ENCODE measurements at places on chromosomes 12 and 14.

GRCh38 chr14:100416921-100417860, 94.1 kb downstream of the SLC25A47 start:
- peak; percentile 84 for DNase-seq

DNA sequence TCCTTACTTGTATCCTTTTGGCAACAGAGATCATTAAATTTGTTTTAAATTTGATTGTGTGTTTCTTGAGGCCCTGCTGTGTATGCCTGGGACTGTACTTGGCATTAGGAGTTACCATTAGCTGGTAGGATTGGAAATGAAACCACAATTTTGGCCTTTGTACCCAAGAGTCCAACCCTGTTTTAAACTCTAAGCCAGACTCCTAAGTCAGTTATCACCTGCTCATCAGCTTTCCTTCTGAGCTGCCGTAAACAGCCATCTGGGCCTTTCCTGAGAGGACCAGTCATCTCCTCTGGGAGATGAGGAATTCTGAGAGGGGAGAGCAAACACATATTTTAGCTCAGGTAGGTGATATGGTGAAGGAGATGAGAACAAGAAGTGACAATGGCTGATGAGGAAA, 74.3 kb upstream of the SRSF5 start:
- DNase-seq, result no peak

DNA sequence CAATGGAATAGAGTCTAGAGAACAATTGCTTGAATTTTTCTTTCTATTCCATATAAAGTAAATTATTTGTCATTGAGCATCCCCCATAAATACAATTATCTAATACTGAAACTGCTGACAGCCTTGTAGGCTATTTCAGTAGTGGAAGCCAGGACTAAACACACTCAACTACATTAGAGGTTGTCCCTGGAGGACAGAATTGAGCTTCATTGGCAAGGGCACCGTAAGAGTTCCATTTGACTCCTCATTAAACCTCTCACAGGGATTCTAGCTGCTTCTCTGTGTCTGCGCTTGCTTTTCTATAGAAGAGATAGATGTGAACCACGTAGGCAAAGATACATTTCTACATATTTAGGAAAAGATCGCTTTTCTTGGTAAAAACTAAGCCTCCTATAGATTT, 3.5 kb upstream of the PTPRO start:
- no peak for DNase-seq

DNA sequence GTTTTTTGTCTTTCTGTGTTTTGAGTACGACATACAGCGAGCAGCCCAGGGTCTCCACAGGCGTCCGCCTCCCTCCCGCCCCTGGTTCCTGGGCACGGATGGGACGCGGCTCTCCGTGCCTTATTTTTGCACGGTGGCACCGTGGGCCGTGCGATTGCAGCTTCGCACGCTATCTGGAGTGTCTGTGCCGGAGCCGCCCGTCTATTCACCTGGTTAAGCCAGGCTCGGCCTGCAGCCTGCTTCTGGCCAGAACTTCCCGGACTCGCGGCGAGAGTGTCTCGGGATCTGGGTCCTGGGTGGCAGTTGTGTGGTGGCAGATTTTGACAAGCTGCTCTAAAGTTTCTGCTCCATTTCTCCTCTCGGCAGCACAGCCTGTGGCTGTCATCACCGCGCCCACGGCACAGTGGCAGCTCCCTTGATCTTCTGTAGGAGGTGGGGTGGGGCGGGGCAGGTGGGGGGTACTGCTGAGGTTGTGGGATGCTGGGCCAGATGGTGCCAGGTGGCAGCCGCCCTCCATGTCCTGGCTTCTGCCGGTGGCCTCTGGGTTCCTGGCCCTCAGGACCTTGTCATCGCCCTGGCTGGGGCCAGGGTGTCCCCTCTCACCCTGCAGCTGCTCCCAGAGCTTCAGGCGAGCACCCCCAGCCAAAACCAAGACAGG, 2.9 kb downstream of the MMP17 start:
- no peak for DNase-seq

DNA sequence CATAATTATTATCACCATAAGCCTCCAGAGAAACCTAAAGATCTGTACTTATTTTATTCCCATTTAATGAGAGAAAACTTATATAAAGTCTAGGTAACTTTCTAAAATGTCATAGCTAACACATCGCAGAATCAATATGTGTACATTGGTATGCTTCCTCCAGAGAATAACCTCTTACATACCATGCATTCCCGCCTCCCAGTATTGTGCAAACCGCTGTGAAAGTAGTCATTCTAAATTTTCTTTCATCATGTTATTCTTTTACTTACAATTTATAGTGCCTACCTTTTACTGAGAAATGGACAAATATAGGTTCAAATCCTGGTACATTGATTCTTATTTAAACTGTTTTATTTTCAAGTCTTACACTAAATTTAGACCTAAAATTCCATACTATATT, 463.4 kb downstream of the LRFN5 start:
- no peak for DNase-seq

GRCh38 chr12:65853489-65854157, 29.3 kb downstream of the HMGA2 start:
- no peak for DNase-seq

- DNase-seq, result no peak
Measured at GRCh38 chr12:5037795-5038357, 5.8 kb upstream of the KCNA5 start.

DNA sequence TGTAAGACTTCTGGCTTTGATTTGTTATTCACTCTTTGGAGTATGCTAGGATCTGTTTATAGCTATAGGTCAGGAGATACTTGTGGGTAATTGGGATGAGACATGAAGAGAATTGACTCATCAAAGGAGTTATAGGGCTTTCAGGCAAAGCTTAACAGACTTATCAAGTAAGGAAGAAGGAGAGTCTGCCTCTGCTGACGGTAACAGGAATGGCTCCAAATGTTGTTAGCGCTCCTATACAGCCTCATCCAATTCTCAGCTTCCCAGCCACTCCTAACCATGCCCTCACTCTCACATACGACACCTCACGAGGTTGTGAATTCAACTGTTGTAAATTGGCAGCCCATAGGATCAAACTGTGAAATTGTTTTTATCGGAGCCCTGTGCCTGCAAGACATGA, 140.5 kb downstream of the KCNA5 start:
- no peak for DNase-seq

DNA sequence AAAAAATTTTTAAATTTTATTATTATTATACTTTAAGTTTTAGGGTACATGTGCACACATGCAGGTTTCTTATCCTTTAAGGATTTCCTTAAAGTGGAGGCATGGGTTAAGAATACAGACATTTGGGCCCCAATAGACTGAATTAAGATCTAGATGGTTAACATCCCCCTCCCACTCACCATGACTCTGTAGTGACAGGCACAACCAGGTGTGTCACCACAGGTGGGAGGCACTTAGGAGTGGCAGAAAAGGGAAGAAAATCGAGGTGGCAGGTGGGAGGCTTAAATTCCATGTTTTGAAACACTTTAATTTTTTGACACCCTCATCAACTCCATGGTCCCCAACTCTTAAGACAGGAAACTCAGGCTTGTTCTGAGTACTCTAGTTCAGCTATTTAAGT, 37.6 kb upstream of the GRIP1 start:
- DNase-seq, result no peak

DNA sequence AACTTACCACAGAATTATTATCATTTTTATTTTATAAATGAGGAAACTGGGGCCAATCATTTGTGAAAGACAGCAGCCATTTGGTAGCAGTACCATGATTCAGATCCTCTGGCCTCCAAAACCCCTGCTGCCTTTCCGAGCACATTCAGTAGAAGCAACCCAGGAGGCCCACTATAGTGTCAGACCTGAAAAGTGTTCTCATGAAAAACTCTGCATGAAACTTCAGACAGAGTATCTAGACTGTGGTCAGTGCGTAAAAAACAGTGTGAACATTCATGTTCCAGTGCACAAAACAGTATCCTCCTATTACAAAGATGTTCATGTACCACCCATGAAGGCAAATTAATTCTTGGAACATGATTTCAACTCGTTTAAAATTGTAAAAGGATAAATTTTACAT, 112.0 kb downstream of the EPS8 start:
- peak; percentile 63 for DNase-seq

- DNase-seq, result no peak
Measured at GRCh38 chr12:103679421-103680170, 92.5 kb downstream of the STAB2 start.

- DNase-seq, result no peak
Measured at GRCh38 chr14:47390831-47391504, 284.4 kb downstream of the MDGA2 start.

DNA sequence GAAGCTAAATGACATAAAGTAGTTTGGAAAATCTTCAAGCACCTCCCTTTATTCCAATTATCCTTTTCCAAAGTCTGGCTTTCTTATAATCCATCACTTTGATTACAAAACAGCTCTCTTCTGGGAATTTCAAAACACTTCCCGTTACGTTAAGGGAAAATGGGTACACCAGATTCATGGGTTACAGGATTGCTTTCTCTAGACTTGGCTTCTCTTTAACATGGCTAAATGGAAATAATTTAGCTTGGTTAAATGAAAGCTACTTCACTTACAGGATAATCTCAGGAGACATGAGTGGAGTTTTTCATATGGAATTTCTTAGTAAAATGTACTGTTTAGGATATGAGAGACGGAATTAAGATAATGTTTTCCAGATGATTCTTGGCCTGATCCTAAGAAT, 14.7 kb downstream of the GSTZ1 start:
- DNase-seq, result no peak

DNA sequence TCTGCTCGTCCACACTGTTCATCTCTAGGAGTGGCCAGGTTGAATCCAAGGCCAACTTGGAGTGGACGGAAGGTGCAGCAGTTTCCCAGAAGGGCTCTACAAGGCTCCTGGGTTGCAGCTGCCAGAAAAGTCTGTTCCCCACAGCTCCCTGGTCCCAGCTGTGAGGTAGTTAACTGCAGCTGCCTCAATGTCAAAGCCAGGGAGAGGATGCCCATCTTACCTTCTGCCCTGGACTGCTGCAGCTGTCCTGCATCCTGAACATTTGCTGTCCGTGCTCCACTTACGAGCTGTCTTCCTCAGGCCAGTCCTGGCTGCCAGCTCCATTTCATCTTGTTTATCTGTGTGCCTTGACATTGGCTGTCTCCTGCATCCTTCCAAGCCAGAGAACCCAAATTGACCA, 227.3 kb downstream of the SLC41A2 start:
- DNase-seq, result no peak

GRCh38 chr14:101400830-101401229, 160.5 kb upstream of the DIO3 start:
- no peak for DNase-seq

DNA sequence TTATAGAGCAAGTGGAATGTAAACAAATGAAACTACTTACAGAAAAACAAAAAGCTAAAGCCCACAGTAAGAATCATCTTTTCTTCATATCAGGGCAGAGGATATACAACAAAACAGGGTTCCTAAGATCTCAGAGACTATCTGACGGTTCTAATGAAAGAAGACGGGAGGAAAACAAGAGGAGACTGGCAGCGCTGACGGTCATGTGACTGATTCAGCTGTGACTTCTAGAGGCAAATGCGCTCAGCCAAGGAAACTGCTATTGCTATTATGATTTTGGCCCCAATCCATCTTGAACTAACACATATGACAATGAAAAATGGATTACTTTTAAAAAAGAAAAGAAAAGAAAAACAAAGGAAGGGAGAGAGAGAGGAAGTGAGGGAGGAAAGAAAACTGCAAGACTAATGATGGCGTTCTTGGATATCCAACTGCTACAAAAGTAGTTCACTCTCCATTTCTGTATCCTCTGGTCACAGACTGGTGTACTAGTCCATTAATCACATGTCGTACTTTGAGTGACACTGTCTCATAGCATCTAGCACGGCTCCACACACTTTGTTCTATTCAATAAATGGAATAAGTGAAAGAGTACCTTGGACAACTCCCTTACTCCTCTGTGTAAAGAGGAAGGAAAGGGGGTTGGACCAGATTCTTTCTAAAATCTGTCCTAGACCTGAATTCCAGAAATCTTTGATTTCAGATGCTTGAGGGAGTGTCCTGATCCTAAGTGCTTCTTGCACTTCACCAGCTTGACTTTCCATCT, 119.3 kb downstream of the DAD1 start:
- no peak for DNase-seq

GRCh38 chr12:107127482-107128430, 34.4 kb upstream of the CRY1 start:
- DNase-seq, result no peak

GRCh38 chr12:11863478-11863906, 207.2 kb upstream of the BCL2L14 start:
- no peak for DNase-seq

DNA sequence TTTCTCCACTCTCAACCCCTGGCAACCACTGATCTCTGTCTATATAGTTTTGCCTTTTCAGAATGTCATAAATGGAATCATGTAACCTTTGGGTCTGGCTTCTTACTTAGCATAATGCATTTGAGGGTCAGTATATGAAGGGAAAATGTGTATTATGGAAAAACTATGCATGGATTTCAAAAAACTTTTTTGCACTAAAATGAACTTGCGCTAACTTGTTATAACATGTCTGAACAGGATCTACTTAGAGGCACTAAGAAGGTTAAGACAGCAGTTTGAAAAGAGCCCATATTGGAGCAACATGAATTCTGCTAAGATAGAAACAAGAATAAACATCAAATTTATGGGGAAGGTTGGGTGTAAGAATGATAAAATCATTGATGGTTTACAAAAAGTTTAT, 29.1 kb downstream of the SLC39A9 start:
- no peak for DNase-seq

GRCh38 chr12:8047842-8048241, 15.3 kb downstream of the FOXJ2 start:
- DNase-seq, result no peak

GRCh38 chr12:46549527-46550265, 177.1 kb upstream of the SLC38A2 start:
- DNase-seq, result no peak

DNA sequence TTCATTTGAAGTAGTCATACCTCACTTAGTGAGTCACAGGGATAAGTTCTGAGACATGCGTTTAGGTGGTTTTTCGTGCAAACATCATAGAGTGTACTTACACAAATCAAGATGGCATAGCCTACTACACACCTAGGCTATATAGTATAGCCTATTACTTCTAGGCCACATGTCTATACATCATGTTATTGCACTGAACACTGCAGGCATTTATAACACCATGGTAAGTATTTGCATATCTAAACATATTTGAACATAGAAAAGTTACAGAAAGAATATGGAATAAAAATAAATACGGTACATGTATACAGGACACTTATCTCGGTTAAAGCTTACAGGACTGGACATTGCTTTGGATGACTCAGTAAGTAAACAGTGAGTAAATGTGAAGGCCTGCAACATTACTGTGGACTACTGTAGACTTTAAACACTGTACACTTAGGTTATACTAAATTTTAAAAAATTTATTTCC, 670.6 kb downstream of the SLC16A7 start:
- peak; percentile 13 for DNase-seq

DNA sequence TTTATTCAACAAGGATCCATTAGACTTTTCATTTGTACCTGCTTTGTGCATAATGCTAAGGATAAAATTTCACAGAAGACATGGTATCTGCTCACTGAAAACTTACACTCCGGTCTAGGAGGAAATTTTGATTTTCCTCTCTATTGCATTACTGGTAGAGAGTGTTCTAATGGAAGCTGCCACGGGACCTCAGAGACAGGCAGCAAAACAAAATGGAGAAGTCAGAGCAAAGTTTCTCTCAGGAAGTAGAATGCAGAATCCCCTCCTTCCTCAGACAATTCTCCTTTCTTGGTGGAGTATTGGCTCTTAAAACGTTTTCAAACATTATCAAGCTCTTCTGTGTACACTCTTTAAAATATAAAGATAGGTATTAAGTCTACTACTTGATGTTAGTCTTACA, 12.3 kb downstream of the CLEC2B start:
- DNase-seq, result no peak

Data from brain pericyte (primary cell).